Upper lobe of left lung (tissue), 6 donors: ENCODE measurements at places on chromosomes 1 and 21. TPM values are rescaled to one million over a fixed set of nuclear protein-coding genes. Genes with fewer than 3 reads are reported as not detected.

- H3K27ac ChIP-seq: no peak overlapping the region
- H3K4me3 ChIP-seq: no peak overlapping the region
- DNase-seq: peak; percentile 22
- no peaks in the 10 kb centered on the region for H3K4me1 ChIP-seq
- no peaks in the 10 kb centered on the region for H3K36me3 ChIP-seq
These were observed 640.4 kb upstream of the ADGRL4 start for GRCh38 chr1:79646880-79647279.

The ISG15 gene
- total RNA-seq: 47.3 TPM

GRCh38 chr21:31182231-31183140 is 144.2 kb upstream of the KRTAP19-8 start:
- peak; percentile 61 for DNase-seq
- peaks cover 1% of the 10 kb centered on the region for H3K4me1 ChIP-seq
- no peak overlapping the region for H3K27ac ChIP-seq
- no peaks in the 10 kb centered on the region for H3K27me3 ChIP-seq

The LEFTY2 gene
- total RNA-seq: 0.91 TPM

- no peaks in the 10 kb centered on the region for H3K36me3 ChIP-seq
- H3K4me3 ChIP-seq: no peak overlapping the region
- no peak for DNase-seq
These were observed 45.2 kb downstream of the SLC44A3 start for GRCh38 chr1:94865360-94865759.

DNA sequence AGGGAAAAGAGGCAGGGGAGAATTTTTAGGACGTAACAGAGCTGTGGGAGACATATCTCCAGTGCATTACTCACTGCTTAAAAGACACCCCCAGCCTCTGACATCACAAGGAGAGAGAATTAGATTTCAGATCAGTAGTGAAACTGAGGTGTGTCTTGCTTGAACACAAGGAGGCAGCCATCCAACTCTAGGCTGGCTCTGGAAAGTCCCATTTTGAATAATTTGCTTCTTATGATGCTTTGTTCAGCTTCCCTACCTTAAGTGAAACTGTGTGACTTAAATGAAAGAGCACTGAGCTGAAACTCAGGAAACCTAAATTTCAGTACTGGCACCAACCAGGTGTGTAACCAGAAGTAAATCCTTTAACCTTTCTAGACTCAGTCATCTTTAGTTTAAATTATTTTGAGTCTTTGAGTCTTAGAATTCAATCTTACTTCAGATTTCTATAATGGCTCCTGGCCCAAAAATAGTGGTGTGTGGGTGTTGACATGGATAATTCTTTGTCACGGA is 251.6 kb upstream of the SGIP1 start:
- H3K27ac ChIP-seq: peak overlapping the region; percentile 47
- no peaks in the 10 kb centered on the region for H3K27me3 ChIP-seq
- no peak for DNase-seq
- H3K36me3 ChIP-seq: no peaks in the 10 kb centered on the region

- H3K27ac ChIP-seq: no peak overlapping the region
- no peaks in the 10 kb centered on the region for H3K36me3 ChIP-seq
- no peak for DNase-seq
- H3K27me3 ChIP-seq: no peaks in the 10 kb centered on the region
- H3K4me1 ChIP-seq: no peaks in the 10 kb centered on the region
- no peak overlapping the region for H3K4me3 ChIP-seq
These were observed 10.3 kb downstream of the MORN1 start for GRCh38 chr1:2380816-2381591.

The ESPN gene
- 4.3 TPM for total RNA-seq

DNA sequence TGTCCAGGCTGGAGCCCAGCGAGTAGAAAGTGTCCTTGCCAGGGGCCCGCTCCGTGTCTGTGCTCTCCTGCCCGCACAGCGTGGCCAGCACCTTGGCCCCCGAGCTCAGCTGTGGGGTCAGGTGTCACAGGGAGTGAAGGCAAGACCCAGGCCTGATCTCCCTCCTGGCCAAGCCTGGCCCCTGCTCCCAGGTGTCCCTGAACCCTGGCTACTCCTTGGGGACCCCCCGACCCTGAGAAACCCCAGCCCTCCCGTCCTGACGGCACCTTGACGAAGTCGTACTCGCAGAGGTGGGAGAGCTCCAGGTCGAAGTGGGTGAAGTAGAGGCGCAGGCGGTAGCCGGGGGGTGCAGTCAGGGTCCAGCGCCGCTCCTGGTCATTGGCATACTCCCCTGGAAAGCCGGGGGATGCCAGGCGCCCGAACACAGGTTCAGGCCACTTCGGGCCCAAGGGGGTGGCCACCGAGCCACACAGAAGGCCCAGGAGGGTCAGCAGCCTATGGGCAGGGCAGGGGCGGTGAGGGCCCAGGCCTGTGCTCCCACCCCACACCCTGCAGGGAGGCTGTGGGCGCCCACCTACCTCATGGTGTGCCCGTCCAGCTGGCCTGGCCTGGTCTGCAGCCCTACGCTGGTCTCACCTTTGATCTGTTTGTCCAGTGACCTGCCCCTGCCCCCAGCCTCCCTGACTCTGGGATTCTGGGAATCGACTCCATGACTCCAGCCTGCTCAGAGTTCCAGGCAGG is at the start of gene MASP2:
Gene MASP2 (minus strand): TSS at position 615 of the 741 bp plus-strand sequence. CDS start 32 bp downstream, at position 583.
- no peak for DNase-seq
- H3K36me3 ChIP-seq: no peaks in the 10 kb centered on the region
- H3K4me3 ChIP-seq: no peak within 1 kb of the TSS
- H3K27me3 ChIP-seq: no peaks in the 10 kb centered on the region
- no peaks in the 10 kb centered on the region for H3K4me1 ChIP-seq

The ZP4 gene
- not detected for total RNA-seq

The AMPD1 gene
- 0.77 TPM for total RNA-seq

GRCh38 chr1:202825748-202826147 is 15.0 kb downstream of the PCAT6 start:
- no peaks in the 10 kb centered on the region for H3K36me3 ChIP-seq
- DNase-seq: peak; percentile 33
- H3K27me3 ChIP-seq: no peaks in the 10 kb centered on the region
- H3K4me1 ChIP-seq: no peaks in the 10 kb centered on the region

DNA sequence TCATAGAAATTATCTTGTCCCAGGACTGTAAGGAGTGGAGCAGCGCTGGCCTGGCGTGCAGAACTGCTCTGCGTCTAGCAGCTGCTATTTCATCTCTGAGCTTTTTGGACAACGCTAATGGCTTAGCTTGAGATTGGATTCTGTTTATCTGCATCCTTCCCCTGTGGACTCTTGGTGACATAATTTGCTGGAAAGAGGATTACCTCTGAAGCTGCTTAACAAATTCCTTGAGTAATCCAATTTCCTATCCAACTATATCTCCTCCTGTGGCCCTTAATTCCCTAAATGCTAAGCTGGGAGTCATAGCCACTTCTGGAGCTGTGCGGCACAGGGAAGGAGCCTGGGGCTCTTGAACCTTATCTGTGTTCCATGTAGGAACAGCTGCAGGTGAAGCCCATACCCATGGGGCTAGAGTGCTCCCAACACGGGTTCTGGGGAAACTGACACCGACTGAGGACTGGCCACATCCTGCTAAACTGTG is 43.2 kb downstream of the IL6R start:
- H3K4me3 ChIP-seq: no peak overlapping the region
- DNase-seq: no peak
- H3K4me1 ChIP-seq: peaks cover 6% of the 10 kb centered on the region
- peaks cover 58% of the 10 kb centered on the region for H3K36me3 ChIP-seq
